Hindlimb muscle (tissue), 1 donor: ENCODE measurements at places on chromosomes 3 and 15. TPM values are rescaled to one million over a fixed set of nuclear protein-coding genes. Genes with fewer than 3 reads are reported as not detected.
A peak's percentile ranks its signal among the peaks of the same experiment; 100 is the strongest.

- no peak for DNase-seq
Measured at GRCh38 chr3:134087060-134087974, 57.6 kb upstream of the SLCO2A1 start.

ETV5 gene
- polyA plus RNA-seq, result 23.1 TPM

GRCh38 chr3:27293939-27294338 is 75.2 kb downstream of the NEK10 start:
- DNase-seq, result no peak

ECT2 gene
- polyA plus RNA-seq, result 12.1 TPM

RAB5A gene
- polyA plus RNA-seq, result 36.6 TPM

GRCh38 chr3:18119866-18120265 is 305.3 kb downstream of the SATB1 start:
- no peak for DNase-seq

GRCh38 chr3:150000641-150001040 is 29.9 kb upstream of the PFN2 start:
- no peak for DNase-seq

GRCh38 chr3:136818191-136818768 is 646 bp upstream of the SLC35G2 start:
- no peak for DNase-seq

GNAT1 gene
- polyA plus RNA-seq, result 0.37 TPM

DNA sequence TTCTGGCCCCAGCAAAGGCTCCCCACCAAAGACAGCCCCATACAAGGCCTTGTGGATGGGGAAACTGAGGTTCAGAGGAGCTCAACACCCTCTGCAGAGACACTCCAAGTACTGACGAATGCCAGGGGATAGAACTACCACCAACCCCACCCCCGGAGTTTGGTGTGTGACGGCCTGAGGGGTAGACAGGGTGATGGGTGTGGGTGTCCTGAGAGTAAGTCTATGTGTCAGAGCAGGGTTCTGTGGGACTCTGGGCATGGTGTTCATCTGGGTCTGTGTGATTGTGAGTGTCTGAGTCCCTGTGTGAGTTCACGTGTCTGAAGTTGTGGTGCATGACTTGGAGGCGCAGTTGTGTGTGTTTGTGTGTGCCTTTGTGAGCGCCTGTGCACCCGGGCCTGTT is 7.4 kb downstream of the PTH1R start:
- no peak for DNase-seq

DNA sequence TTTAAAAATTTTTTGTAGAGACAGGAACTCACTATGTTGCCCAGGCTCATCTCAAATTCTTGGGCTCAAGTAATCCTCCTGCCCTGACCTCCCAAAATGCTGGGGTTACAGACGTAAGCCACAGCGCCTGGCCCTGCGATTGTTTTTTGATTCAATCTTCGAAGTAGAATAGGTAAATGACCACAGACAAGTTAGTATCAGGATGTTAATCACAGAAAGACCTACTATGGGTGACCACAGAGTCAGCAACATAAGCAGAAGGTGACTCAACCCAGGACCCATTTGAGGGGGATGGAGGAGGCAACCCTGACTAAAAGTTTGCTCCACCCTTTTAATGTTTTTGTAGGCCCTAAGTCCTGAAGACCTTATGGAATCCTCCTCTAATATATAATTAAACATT is 10.0 kb upstream of the USP3 start:
- DNase-seq, result no peak

DNA sequence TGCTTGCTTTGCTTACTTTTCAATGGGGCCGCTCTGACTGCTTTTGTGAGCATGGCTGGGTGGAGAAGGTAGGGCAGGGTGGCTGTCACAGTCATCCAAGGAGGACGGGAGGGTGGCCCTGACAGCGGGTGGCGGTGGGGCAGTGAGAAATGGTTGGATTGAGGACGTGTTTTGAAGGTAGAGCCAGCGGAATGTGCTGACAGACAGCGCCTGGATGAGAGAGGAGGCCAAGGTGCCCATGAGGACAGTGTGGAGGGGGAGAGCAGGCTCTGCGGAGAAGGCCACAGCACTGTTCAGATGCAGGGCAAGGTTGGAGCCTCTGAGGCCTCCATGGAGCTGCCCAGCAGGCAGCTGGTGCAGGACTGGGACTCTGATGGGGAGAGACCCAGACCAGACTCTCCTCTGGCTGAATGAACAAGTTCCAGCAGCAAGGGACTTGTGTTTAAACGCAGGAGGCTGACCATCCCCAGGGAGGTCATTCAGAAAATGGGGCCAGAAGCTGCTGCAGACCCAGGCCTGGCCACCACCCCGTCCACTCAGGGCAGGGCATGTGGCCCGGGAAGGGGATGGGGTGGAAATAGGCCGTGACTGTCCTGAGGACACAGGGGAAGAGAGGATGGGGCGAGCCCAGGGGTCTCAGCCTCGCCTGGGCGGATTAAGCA is 120.3 kb upstream of the PRR20G start:
- DNase-seq, result no peak

- no peak for DNase-seq
Measured at GRCh38 chr3:151891721-151892120, 18.3 kb downstream of the SUCNR1 start.

TPRG1 gene
- 5.6 TPM for polyA plus RNA-seq

DNA sequence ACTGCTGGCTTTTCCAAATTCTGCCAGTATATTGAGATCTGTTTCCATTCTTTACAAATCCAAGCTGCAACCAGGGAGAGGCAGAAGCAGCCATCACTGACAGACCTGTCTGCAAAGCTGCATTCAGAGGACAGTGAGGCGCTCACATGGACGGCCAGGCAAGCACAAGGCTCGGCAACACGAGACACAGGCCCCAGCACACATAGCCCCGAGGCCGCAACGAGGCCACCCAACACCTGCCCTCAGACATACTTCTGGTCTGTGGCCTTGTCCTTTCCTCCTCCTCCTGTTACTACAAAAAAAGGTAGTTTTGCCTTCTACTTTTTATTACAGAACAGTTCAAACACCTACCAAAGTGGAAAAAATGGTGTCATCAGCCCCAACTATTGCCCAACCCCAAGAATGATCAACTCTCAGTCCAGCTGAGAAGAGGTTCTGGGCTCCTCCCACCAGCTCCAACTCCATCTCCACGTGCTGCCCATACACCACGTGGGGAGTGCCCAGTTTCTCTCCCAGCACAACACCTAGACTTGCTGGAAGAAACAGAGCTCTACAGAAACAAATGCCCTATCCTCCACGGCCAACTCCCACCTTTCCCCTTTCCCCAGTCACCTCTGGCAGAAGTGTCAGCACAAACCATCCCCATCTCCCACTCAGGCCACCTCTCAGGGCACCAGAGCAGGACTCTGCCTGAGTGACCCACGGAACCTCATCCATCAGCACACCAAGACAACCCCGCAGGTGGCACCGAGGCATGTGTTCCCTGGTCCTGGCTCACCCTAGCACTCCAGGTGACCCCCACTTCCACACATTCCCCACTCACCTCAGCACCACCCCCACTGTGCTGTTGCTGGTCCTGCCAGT is 7.4 kb downstream of the ZXDC start:
- no peak for DNase-seq

- no peak for DNase-seq
Measured at GRCh38 chr15:43258781-43259180, 7.9 kb downstream of the TGM5 start.

CX3CR1 gene
- 6.7 TPM for polyA plus RNA-seq

MITF gene
- 9.0 TPM for polyA plus RNA-seq

CKMT1A gene
- polyA plus RNA-seq, result not detected

GRCh38 chr3:57958642-57959422 is 49.4 kb upstream of the FLNB start:
- no peak for DNase-seq

- no peak for DNase-seq
Measured at GRCh38 chr3:50627407-50628051, 10.6 kb downstream of the MAPKAPK3 start.

GRCh38 chr3:9552252-9552999 is 1.2 kb downstream of the LHFPL4 start:
- DNase-seq, result peak; percentile 54

OR5K4 gene
- polyA plus RNA-seq, result not detected

DNA sequence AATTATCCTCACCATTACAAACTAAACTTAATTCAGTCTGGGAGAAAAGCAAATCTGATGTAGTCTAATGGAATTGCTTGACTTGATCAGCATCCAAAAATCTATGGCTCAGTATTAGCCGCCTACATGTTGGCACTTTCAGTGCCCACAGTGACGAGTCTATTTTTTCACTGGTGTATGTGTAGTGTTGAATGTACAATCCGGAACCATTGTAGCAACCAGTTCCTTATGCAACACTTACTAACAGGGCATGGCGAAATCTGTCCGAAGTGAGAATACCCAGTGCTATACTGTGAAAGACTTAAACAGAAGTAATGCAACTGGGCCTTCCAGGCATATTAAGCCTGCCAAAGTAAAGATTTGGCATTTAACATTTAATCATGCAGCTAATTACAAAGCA is 18.6 kb downstream of the LRRN1 start:
- DNase-seq, result no peak

GRCh38 chr3:134328147-134328591 is 46.1 kb downstream of the AMOTL2 start:
- no peak for DNase-seq

DNA sequence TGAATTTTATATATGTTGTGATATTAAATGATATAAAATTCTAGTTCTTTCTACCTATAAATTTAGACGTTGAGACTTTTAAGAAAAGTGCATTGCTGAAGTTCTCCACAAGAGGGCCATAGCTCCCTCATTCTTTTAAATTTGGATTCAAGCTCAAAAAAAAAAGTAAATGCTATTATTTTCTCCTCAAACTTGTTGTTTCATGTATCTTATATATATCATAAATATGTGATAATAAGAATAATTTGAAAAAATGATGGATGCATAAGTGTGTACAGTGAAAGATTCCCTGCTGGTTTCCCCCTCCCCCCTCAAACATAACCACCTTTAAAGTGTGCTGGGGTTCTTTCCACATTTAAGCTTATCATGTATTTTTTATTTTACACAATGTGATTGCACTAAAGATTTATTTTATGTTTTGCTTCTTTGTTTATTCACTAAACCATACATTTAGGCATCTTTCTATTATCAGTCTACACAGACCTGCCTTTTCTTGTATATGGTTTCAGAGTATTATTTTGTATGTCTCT is 769.4 kb upstream of the GOLIM4 start:
- no peak for DNase-seq

- DNase-seq, result no peak
Measured at GRCh38 chr3:14122301-14122700, 2.4 kb downstream of the CHCHD4 start.

- no peak for DNase-seq
Measured at GRCh38 chr3:134477002-134477401, 8.8 kb downstream of the ANAPC13 start.

DNA sequence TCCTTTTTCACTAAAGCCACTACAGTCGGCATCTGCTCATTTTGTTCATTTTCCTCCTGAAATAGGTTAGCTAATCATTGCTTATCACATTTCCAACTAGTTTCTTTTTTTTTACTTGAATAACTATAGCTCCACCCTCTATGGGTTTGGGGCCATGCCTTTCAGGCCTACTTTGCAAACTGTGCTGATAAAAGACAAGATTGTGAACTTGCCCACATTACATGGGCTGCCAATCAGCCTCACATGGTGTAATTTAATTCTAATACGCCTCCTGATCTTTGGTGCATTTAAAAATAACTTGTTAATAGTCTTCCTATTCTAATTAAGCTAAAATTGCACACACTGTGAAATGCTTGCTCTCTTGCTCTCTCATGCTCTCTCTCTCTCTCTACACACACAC is 90.5 kb downstream of the TGFBR2 start:
- no peak for DNase-seq

DNA sequence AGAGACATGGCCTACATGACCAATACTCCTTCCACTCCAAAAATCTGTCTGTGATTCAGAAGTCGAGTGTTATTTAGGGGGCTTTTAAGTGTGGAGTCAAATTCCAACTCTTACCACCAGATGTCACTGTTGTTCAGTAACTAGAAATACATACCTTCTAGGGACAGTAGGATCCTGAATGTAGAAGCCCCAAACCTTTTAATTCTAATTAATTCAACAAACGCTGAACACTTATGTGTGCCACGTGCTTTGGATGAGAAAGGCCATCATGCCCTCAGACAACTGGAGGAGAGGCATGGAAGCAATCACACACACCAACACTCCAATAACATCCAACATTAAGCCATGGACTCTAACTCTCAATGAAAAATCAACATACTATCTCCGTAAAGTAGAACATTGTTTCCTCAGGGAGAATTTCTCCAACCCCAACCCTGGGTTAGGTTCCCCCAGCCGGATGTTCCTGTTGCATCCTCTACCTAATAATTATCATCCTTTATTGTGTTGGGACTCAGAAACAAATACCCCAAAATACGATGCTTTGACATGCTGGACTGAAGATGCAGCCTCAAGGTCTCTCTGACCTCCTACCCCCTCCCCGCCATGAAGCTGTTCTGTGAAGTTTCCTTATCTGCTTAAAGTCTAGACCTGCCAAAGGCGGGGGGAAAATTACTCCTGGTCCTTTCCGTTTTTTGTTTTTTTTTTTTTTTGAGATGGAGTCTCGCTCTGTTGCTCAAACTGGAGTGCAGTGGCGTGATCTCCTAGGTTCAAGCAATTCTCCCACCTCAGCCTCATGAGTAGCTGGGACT is 8.0 kb upstream of the CCDC13 start:
- peak; percentile 65 for DNase-seq

- DNase-seq, result no peak
Measured at GRCh38 chr15:69060744-69061143, 46.2 kb downstream of the NOX5 start.

- DNase-seq, result peak; percentile 27
Measured at GRCh38 chr3:115713284-115713683, 90.0 kb downstream of the GAP43 start.

TMEM266 gene
- polyA plus RNA-seq, result 0.97 TPM

DNA sequence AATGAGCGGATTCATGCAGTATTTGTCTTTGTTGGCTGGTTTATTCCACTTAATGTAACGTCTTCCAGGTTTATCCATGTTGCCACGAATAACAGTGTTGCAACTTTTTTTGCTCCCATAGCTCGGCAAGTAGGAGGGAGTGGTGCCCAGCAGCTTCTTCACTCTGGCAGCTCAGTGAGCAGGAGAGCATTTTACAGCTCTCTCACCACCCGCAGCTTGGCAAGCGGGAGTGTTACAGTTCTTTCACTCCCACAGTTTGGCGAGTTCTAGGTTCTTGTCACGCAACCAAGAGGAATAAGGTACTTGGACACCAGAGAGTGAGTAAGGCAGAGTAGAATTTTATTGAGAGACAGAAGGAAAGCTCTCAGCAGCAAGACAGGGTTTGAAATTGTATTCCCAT is 935.2 kb downstream of the TBL1XR1 start:
- DNase-seq, result no peak

DNA sequence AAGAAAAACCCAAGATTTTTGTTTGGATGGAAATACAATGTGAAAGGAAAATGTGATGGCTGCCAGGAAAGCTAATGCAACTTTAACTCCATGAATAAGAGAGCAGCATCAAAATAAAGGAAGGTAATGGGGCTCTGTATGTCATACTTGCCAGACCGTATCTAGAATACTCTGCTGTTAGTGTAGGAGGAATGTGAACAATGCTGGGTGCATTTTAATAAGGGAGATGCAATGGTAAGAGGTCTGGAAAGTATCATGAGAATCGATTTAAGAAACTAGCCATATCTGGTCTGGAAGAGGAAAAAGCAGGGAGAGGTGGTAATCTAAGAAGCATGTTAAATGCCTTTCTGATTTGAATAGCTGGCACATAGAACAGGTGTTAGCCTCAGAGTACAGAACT is 239.6 kb downstream of the GBE1 start:
- DNase-seq, result no peak

- no peak for DNase-seq
Measured at GRCh38 chr3:183211352-183211751, 41.7 kb upstream of the B3GNT5 start.
